CD8-positive, alpha-beta T cell (primary cell): ENCODE measurements at places on chromosomes 3 and 15.

DNA sequence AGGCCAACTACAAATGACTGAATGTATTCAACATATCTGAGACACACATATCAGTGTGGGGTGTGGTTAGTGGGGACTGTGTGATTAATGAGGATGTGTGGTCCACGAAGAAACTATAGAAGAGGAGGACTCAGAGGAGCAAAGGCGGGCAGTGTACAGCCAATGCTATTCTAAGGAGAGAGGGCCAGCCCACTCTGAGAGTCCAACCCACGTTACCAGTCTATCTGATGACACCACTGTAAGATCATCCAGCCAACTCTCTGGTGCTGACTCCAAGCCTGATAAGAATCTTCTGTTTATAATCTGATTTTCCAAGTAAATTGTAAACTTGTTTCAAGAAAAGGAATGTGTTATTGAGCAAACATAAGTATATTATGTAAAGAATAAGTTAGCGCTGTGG, 47.2 kb downstream of the MCF2L2 start:
- DNase-seq: no peak

DNA sequence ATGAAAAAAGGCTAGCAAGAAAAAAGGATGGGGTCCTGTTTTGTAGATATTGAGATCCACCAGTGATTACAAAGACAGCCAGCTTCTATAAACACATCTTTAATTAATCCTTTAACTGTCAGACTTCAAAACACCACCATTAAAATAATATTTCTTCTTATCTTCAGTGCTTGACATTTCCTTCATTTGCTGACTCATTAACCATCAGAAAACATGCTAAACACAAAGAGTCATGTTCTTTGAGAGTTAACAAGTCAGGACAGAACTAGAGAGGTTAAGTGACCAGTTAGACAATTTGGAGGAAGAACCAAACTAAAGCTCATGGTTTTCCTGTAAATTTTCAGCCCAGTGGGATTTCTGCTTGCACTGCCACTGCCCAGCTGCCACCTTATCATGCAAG, 111.4 kb downstream of the MEIS2 start:
- no peak for DNase-seq

GRCh38 chr3:107275511-107275910, 101.7 kb upstream of the CCDC54 start:
- DNase-seq: no peak

- no peak for DNase-seq
Observed at GRCh38 chr15:91528801-91529200, 324.7 kb upstream of the SLCO3A1 start.

GRCh38 chr3:191894406-191894805, 433.4 kb downstream of the PYDC2 start:
- no peak for DNase-seq

- DNase-seq: no peak
Observed at GRCh38 chr3:129617381-129618185, 11.1 kb upstream of the PLXND1 start.

GRCh38 chr3:183117056-183117455, 17.8 kb upstream of the MCCC1 start:
- DNase-seq: no peak

DNA sequence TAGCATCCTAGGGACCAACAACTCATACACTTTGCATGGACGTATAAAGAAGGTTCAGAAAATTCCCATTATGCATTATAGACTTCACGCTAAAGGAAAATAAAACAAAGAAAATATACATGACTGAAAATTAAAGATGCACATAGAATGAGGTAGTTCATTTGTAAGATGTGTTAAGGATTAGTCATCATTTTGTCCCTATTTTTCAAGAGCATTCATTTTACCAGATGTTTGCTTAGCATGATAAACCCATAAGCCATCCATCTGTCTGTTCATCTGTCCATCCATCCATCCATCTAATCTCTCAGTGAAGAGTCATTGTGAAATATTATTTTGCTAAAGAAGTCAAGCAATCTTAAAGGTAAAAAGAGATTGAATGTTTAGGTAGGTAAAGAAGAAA, 80.3 kb downstream of the TFG start:
- no peak for DNase-seq

DNA sequence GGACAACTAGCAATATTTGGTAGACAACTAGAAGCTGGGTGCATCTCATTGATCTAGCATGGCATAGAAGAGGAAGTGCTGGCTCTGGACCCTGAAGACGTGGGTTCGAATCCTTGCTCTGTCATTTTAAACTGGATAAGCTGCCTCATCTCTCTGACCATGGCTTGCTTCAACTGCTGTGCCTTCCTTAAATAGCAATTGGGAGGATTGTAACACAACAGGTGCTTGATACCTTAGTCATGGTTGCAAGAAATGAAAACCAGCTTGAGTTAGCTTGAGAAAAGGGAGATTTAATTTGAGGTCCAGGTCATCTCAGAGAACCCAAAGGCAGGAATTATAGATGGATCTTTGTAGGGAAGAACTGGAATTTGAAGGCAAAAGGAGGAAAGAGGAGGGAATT, 14.8 kb upstream of the RGMA start:
- DNase-seq: no peak

GRCh38 chr3:38532529-38532928, 36.4 kb downstream of the EXOG start:
- DNase-seq: no peak

DNA sequence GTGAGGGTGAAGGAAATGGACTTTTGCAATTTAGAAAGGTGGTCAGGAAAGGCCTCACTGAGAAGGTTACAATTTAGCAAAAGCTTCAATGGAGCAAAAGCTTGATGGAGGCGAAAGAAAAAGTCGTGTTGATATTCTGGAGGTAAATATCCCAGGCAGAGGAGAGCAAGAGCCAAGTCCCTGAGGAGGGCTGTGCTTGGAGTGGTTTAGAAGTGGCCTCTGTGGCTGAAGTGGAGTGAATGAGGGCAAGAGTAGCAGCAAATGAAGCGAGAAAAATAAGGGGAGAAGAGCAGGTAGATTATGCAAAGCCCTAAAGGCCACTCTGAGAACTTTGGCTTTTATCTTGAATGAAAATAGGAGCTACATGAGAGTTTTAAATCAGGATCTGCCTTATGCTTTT, 54.1 kb downstream of the GUCA1C start:
- no peak for DNase-seq

- peak; percentile 11 for DNase-seq
Observed at GRCh38 chr15:39468331-39468730, 112.5 kb upstream of the THBS1 start.

DNA sequence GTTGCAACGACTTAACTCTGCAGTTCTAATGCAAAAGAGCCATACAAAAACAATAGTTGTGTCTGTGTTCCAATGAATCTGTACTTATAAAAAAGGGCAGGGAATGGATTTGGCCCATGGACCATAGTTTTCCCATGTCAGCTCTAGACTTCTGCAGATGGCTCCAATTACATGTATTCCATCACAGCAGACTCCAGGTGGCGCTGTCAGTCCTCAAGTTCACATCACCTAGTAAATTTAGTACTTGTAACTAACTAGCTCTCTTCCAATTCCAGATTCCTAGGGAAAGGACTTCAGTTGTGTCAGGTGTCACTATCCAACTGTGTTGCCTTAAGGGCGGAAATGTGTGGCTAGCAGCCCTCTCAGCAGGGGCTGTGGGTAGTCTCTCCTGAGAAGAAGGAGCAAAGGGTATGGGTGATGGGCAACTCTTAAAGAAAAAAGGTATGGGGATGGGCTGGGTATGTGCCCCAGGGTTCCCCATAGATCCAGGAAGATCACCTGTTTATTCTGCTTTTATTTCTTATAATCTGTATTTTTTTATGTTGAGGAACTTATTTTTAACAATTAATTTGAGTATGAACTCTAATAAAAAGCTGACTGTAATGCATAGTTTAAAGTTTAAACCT, 36.2 kb downstream of the BBS4 start:
- DNase-seq: peak; percentile 74

- no peak for DNase-seq
Observed at GRCh38 chr15:65209701-65210643, 1.3 kb downstream of the CILP start.

- DNase-seq: no peak
Observed at GRCh38 chr15:92843326-92843725, 56.8 kb upstream of the CHD2 start.

DNA sequence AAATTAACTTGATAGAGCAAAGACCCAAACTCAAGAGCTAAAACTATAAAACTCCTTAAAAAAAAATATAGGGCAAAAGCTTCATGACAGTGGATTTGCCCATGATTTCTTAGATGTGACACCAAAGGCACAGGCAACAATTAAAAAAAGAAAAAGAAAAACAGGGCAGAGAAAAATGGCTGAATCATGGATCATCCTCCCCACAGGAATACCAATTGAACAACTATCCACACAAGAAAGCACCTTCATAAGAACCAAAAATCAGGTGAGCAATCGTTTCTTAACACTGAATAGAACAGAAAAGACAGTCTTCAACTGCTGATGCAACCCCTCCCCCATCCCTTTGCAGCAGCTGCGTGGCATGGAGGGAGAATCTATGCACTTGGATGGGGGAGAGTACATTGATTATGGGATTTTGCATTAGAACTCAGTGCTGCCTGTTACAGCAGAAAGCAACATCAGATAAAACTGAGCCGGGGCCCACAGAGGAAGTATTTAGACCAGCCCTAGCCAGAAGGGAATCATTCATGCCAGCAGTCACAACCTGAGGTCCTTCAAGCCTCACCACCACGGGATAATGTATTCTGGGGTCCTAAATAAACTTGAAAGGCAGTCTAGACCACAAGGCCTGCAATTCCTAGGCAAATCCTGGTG, 15.7 kb downstream of the C3orf33 start:
- DNase-seq: no peak

GRCh38 chr3:70740071-70740470, 427.6 kb upstream of the MDFIC2 start:
- DNase-seq: no peak

GRCh38 chr15:27675571-27675970, 423.5 kb downstream of the OCA2 start:
- DNase-seq: no peak

- no peak for DNase-seq
Observed at GRCh38 chr15:29922191-29922590, 99.9 kb upstream of the TJP1 start.

DNA sequence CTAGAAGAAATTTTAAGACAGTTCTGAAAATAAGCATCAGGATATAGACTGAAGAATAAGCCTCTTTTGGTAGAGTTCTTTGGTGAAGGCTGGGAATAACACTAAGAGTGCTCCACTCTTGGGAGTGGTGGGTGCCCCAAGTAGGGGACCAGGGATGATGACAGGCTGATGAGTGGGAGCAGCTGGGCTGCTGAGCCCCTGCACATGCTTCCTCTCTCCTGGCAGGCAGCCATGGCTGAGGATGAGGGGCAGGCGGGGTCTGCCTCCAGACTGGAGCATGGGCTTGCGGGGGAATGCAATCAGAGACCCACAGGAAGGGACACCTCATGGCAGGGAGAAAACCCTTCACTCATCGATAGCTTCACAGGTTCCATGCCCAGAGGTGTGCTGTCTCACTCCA, 72.6 kb upstream of the RORA start:
- DNase-seq: no peak

GRCh38 chr3:191263365-191263764, 64.3 kb downstream of the OSTN start:
- no peak for DNase-seq

GRCh38 chr15:52790941-52791751, 1.0 kb upstream of the ONECUT1 start:
- no peak for DNase-seq

DNA sequence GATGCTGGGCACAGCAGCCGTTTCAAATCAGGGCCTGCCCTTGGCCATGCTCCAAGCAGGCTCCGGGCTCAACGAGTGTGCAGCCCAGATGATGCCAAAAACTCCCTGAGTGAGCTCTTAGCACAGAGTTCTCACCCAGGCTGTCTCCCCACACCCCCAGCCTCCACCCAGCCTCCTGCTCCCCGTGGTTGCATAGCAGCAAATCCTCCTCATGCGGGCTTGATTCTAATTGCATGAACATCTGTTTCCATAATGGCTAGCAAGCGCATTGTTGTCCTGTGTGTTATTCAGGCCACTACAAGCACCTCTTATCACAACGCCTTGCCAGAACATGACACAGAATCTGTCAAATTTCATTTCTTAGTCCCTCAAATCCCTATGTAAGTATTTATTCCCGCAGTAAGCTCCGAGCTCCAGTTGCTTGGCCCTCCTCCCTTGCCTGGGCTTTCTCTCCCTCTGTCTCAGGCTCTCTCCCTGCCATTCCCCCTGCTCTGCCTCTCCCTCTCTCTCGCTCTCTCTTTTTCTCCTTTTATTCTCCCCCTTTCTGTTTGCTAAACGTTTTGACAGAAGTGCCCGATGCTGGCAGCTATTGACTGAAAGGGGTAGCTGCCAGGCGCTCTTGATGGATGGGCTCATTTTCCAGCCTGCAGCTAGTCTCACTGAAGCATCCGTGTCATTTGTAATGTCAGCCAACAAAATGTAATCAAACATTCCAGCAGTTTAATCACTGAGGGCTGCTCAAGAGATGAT, 306.5 kb downstream of the IL20RB start:
- no peak for DNase-seq

GRCh38 chr3:183485585-183485984, 57.2 kb upstream of the MCF2L2 start:
- DNase-seq: no peak
